Colonic mucosa (tissue), 4 donors: ENCODE measurements at places on chromosomes 11 and 22. TPM values are rescaled to one million over a fixed set of nuclear protein-coding genes. Genes with fewer than 3 reads are reported as not detected.
A peak's percentile ranks its signal among the peaks of the same experiment; 100 is the strongest.

ABCC8 gene
- total RNA-seq, result 2.1 TPM

MS4A4A gene
- total RNA-seq, result 5.6 TPM

CNTF gene
- total RNA-seq, result 1.8 TPM

RIN1 gene
- total RNA-seq, result 20.0 TPM

APOL5 gene
- total RNA-seq, result not detected

SMTNL1 gene
- not detected for total RNA-seq

TRIM5 gene
- total RNA-seq, result 23.3 TPM

GRCh38 chr11:122348659-122349409, 232.8 kb upstream of the BLID start:
- H3K27me3 ChIP-seq, result no peaks in the 10 kb centered on the region
- H3K36me3 ChIP-seq, result no peaks in the 10 kb centered on the region
- no peak overlapping the region for H3K27ac ChIP-seq
- no peak overlapping the region for H3K4me3 ChIP-seq
- DNase-seq, result no peak
- H3K4me1 ChIP-seq, result no peaks in the 10 kb centered on the region

- H3K36me3 ChIP-seq, result no peaks in the 10 kb centered on the region
- H3K4me1 ChIP-seq, result no peaks in the 10 kb centered on the region
- H3K27ac ChIP-seq, result no peak overlapping the region
- H3K27me3 ChIP-seq, result no peaks in the 10 kb centered on the region
- H3K4me3 ChIP-seq, result no peak overlapping the region
- DNase-seq, result no peak
Observed at GRCh38 chr11:22371160-22371559, 33.0 kb downstream of the SLC17A6 start.

GRCh38 chr22:30602049-30602448, 4.9 kb upstream of the TCN2 start:
- H3K27me3 ChIP-seq, result no peaks in the 10 kb centered on the region
- H3K4me3 ChIP-seq, result no peak overlapping the region
- H3K36me3 ChIP-seq, result no peaks in the 10 kb centered on the region
- no peak overlapping the region for H3K27ac ChIP-seq
- H3K4me1 ChIP-seq, result peaks cover 5% of the 10 kb centered on the region

DNA sequence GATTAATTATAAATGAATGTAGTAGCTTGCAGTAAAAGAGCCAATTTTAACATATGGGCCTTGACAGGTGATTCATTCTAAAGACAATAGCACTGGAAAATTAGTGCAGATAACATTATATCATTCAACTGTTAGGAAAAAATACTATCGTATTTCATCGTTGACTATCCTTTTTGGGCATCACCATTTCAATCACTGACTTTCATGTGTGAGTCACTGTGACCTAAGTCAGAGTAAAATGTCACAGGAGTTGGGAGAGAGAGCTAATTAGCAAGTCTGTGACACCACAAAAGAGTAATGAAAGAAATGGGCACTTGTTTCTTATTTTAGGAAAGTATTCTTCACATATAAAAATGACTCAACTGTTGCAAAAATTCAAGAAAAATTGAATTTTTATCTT, 253.8 kb upstream of the CNTN5 start:
- H3K36me3 ChIP-seq, result no peaks in the 10 kb centered on the region
- no peak for DNase-seq
- no peaks in the 10 kb centered on the region for H3K4me1 ChIP-seq
- no peak overlapping the region for H3K27ac ChIP-seq
- no peak overlapping the region for H3K4me3 ChIP-seq

DNA sequence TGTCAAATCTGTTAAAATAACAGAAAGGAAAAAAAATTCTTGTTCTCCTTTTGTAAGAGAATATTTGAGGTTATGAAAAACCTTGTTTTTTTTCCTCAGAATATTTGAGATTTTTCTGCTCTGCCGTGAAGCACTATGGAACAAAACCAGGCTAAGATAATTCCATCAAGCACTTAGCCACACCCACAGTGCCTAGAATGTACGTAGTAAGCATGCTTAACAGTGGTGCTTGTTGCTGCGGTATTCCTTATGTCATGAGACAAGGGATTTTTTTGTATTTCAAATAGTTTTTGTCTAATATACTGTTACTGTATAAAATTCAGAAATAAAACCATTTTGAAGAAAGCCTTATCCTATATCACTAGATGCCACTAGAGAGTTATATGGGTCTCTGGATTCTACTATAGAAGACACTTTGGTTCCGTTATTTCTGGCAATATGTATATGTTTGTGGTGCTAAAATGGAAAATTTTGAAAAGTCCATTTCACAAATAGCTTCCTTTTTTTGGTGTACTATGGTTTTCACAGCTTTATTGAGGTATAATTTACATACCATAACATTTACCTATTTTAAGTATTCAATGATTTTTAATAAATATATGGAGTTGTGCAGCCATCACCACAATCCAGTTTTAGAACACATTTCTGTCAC, 23.7 kb downstream of the PDHX start:
- no peak overlapping the region for H3K4me3 ChIP-seq
- no peaks in the 10 kb centered on the region for H3K27me3 ChIP-seq
- no peaks in the 10 kb centered on the region for H3K36me3 ChIP-seq

GRCh38 chr11:57571606-57572005, 4.1 kb upstream of the UBE2L6 start:
- H3K27me3 ChIP-seq, result no peaks in the 10 kb centered on the region
- no peak overlapping the region for H3K4me3 ChIP-seq
- DNase-seq, result no peak
- H3K27ac ChIP-seq, result no peak overlapping the region
- H3K4me1 ChIP-seq, result no peaks in the 10 kb centered on the region

GRCh38 chr11:102012946-102013345, 34.3 kb upstream of the CFAP300 start:
- no peaks in the 10 kb centered on the region for H3K27me3 ChIP-seq
- H3K4me3 ChIP-seq, result no peak overlapping the region
- no peaks in the 10 kb centered on the region for H3K36me3 ChIP-seq
- no peak overlapping the region for H3K27ac ChIP-seq

- H3K4me1 ChIP-seq, result no peaks in the 10 kb centered on the region
- H3K4me3 ChIP-seq, result peak overlapping the region; percentile 30
- H3K36me3 ChIP-seq, result no peaks in the 10 kb centered on the region
- DNase-seq, result no peak
- peaks cover 21% of the 10 kb centered on the region for H3K27me3 ChIP-seq
Observed at GRCh38 chr22:18970176-18970947, 34.3 kb upstream of the PRODH start.

- H3K27me3 ChIP-seq, result no peaks in the 10 kb centered on the region
- no peaks in the 10 kb centered on the region for H3K4me1 ChIP-seq
Observed at GRCh38 chr22:45563362-45564040, 60.8 kb downstream of the FBLN1 start.

- no peaks in the 10 kb centered on the region for H3K36me3 ChIP-seq
- H3K4me1 ChIP-seq, result no peaks in the 10 kb centered on the region
- H3K27me3 ChIP-seq, result no peaks in the 10 kb centered on the region
- no peak for DNase-seq
Observed at GRCh38 chr11:130370845-130371590, 56.3 kb upstream of the ZBTB44 start.

DNA sequence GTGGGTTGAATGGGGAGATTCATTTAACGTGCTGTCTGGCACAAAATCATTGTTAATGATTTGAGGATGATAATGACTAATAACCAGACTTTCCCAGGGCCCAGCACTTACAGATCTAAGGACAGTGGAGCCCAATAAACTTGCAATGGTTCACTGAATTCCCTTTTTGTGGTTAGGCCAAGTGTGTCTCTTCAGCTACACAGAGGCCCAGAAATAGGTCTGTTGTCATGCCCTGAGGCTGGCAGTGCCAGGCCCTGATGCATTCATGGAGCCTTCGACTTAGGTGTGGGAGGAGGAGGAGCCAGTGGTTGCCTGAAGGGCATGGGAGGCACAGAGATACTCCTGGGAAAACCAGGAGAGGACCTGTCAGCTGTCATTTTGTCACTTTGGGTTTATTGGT, 56.1 kb downstream of the KIAA1671 start:
- no peak overlapping the region for H3K4me3 ChIP-seq
- no peaks in the 10 kb centered on the region for H3K36me3 ChIP-seq
- peaks cover 13% of the 10 kb centered on the region for H3K4me1 ChIP-seq
- no peak for DNase-seq
- H3K27ac ChIP-seq, result no peak overlapping the region

DNA sequence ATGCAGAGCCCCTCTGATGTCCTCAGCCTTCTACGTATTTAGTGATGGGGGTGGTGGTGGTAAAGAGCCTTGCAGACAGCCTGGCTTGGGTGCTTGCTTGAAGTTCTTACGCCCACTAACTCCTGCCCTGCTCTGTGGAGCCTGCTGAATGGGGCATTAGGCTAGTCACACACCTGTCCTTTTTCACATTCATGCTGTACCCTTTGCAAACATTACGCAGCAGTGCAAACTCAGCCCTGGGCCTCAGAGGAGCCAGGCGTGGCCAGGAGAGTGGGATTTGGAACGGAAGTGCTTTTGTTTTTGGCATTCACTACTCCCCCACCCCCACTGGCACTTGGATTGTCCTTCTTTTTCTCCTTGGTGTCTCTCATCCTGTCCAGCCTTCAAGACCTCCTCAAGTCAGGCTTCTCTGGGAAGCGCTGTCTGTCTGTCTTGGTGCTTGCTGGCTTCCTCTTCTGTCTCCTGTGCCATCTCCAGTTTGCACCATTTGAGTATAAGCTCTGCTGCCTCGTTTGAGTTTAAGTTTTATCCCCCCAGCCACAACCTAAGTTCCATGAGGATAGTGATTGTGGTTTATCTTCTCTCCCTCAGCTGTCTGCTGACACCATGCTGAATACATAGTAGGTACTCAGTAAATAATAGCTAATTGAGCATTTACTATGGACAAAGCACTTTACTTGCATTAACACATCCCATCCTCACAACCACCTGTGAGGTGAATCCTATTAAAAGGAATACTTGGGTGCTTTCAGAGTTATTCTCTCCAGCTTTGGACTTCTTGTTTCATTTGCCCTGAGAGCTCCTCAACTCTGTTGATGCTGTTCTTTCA, 26.7 kb downstream of the ZBTB16 start:
- no peak overlapping the region for H3K27ac ChIP-seq
- DNase-seq, result peak; percentile 63
- peaks cover 7% of the 10 kb centered on the region for H3K4me1 ChIP-seq

DNA sequence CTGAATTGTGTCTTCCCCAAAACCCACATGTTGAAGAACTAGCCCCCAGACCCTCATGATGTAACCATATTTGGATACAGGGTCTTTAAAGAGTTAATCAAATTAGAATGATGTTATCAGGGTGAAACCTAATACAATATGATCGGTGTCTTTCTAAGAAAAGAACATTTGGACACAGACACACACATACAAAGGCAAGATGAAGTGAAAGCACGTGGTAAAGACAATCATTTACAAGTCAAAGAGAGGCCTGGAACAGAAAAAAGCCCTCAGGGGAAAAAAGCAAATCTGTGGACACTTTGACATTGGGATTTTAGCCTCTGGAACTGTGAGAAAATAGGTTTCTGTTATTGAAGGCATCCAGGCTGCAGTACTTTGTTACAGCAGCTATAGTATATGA, 733.4 kb downstream of the JRKL start:
- H3K36me3 ChIP-seq, result no peaks in the 10 kb centered on the region
- DNase-seq, result no peak
- no peak overlapping the region for H3K27ac ChIP-seq

DNA sequence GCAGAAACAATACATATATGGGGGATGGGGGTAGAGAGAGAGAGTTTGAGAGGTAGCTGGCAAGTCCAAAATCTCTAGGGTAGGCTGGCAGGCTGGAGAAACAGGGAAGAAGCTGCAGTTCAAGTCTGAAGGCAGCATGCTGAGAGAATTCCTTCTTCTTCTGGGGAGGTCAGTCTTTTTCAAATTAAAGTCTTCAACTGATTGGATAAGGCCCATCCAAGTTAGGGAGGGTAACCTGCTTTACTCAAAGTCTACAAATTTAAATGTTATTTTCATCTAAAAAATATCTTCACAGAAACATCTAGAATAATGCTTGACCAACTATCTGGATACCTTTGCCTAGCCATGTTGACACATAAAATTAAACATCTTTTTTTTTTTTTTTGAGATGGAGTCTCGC, 2.9 kb upstream of the TREH start:
- H3K27ac ChIP-seq, result no peak overlapping the region
- no peaks in the 10 kb centered on the region for H3K36me3 ChIP-seq
- DNase-seq, result no peak
- no peaks in the 10 kb centered on the region for H3K4me1 ChIP-seq
- H3K4me3 ChIP-seq, result no peak overlapping the region
- H3K27me3 ChIP-seq, result no peaks in the 10 kb centered on the region

DNA sequence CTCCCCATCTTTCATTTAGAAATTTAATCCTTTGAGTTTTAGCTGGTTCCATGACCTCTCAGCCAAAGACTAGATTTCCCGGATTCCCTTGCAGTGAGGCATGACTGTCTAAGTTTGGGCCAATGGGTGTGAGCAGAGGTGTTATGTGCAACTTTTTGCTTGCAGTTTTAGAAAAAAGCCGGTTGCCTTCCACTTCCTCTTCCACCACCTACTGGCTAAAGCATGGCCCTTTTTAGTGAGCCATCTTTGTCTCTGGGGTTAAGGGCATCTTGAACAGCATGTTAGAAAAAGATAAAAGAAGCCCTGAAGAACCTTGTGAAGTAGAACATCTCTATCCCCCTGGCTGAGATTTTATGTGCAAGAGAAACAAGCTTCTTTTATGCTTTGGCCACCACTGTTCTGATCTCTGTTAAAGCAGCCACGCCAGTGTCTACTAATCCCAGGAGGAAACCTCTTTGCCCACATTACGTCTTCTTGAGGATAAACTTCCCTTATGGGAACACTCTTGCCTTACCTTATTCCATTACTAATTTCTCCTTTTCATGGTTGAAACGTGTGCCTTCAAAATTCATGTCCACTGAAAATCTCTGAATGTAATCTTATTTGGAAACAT, 279.9 kb downstream of the TENM4 start:
- H3K27me3 ChIP-seq, result no peaks in the 10 kb centered on the region
- no peaks in the 10 kb centered on the region for H3K4me1 ChIP-seq
- no peak for DNase-seq

GRCh38 chr11:134701564-134702165, 289.6 kb upstream of the B3GAT1 start:
- no peak for DNase-seq
- H3K27me3 ChIP-seq, result no peaks in the 10 kb centered on the region
- H3K36me3 ChIP-seq, result no peaks in the 10 kb centered on the region
- H3K27ac ChIP-seq, result no peak overlapping the region
- no peaks in the 10 kb centered on the region for H3K4me1 ChIP-seq

DNA sequence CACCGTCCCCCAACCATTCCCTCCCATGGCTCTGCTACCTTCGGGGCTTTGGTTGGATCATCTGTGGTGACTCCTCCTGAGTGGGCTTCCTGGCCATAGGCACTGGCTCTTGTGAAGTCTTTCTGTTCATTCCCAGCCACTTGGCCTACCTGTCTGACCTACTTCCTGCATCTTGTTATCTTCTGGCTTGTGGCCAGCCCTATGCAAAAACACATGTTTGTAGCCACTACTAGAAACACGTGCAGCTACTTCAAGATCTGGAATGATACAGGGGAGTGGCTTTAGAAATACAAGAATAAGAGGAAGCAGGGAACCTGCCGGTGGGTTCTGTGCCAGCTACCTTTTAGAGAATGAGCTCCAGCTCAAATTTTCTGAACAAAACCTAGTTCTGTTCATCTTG, 20.9 kb downstream of the RCOR2 start:
- DNase-seq, result peak; percentile 46
- no peaks in the 10 kb centered on the region for H3K27me3 ChIP-seq
- H3K4me1 ChIP-seq, result no peaks in the 10 kb centered on the region
- peaks cover 38% of the 10 kb centered on the region for H3K36me3 ChIP-seq
- H3K27ac ChIP-seq, result no peak overlapping the region
